Daoy (cell line): ENCODE measurements at places on chromosomes 2 and 18. TPM values are rescaled to one million over a fixed set of nuclear protein-coding genes. Genes with fewer than 3 reads are reported as not detected.
A peak's percentile ranks its signal among the peaks of the same experiment; 100 is the strongest.

GRCh38 chr2:217946051-217946450, 56.7 kb downstream of the TNS1 start:
- DNase-seq = no peak

GRCh38 chr18:21682371-21683051, 22.1 kb downstream of the ABHD3 start:
- no peak for DNase-seq

DNA sequence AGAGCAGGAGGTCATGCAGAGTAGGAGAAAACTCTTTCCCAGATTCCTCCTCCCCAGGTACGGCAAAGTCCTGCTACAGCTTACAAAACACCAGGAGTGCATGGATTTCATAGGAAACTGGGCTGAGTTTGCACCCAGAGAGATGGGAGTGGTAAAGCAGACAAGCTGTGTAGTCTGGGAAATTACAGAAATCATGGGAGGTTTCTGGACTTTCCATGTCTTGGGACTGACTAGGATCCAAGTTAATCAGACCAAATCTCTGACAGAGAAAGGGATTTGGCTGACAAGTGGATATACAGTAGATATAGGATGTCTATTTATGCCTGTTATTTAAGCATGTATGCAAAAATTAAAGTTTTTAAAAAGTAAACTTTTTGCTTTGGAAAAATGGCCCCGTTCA, 205.4 kb upstream of the ACVR2A start:
- DNase-seq = no peak

GRCh38 chr18:4986677-4987076, 210.4 kb downstream of the AKAIN1 start:
- no peak for DNase-seq

DNA sequence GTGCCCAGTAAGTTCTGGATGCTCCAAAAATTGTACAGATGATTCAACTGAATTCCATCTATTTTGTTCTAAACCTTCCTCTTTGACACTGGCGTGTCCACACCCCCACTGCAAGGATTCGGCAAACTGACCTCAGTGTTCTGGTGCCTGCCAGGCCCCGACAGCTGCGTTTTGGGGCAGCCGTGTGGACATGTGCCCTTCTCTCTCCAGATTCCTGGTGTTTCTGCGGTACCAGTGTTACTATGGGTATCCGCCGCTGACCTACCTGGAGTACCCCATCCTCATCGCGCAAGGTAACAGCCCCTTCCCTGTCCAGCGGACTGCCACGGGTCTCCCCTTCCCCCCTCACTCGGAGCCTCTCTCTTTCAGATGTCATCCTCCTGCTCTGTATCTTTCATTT, 5.0 kb downstream of the SLC66A3 start:
- DNase-seq = no peak

GRCh38 chr18:61635901-61636528, 256.8 kb downstream of the RNF152 start:
- DNase-seq = peak; percentile 36

DNA sequence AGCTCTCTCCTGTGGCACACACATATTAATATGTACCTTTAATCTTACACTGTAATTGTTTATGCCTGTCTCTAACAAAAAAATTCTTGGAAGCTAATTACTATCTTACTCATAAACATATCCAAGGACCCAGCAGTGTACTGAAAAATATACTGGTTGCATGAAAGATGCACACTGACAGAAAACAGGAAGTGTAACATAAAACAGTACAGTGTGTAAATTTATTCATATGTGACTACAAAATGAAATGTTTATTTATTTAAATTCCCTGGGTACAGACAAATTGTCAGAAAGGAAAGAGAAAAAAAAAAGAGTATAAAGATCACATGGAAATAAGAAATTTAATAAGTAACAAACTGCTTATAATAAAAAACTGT, 28.5 kb downstream of the TMEM131 start:
- DNase-seq = no peak

Gene FNDC4
- total RNA-seq = 1.9 and 3.7 TPM in 2 replicates

Gene REEP1
- total RNA-seq = 4.1 TPM in 2 replicates

Gene RNF125
- total RNA-seq = 0.18 and 0.57 TPM in 2 replicates

Gene HOXD8
- total RNA-seq = 9.7 and 9.9 TPM in 2 replicates

Gene SH3RF3
- total RNA-seq = 3.0 and 3.3 TPM in 2 replicates

Gene DPP4
- 0.03 and 0.17 TPM in 2 replicates for total RNA-seq
